Epithelial cell of proximal tubule (primary cell): ENCODE measurements at places on chromosomes 16 and 17. TPM values are rescaled to one million over a fixed set of nuclear protein-coding genes. Genes with fewer than 3 reads are reported as not detected.
A peak's percentile ranks its signal among the peaks of the same experiment; 100 is the strongest.

- DNase-seq = no peak
These were observed 92.4 kb downstream of the DNAH9 start for GRCh38 chr17:11690681-11691080.

GRCh38 chr16:50532576-50532975 lies 15.6 kb upstream of the NKD1 start:
- no peak for DNase-seq

GRCh38 chr17:30965686-30966085 lies 5.2 kb upstream of the RNF135 start:
- no peak for DNase-seq

GRCh38 chr16:6728381-6728780 lies 604.3 kb upstream of the RBFOX1 start:
- DNase-seq = no peak

- DNase-seq = peak; percentile 71
These were observed 10.3 kb upstream of the IRF8 start for GRCh38 chr16:85888405-85889331.

CMIP gene
- total RNA-seq = 13.6 and 19.1 TPM in 2 replicates

DNA sequence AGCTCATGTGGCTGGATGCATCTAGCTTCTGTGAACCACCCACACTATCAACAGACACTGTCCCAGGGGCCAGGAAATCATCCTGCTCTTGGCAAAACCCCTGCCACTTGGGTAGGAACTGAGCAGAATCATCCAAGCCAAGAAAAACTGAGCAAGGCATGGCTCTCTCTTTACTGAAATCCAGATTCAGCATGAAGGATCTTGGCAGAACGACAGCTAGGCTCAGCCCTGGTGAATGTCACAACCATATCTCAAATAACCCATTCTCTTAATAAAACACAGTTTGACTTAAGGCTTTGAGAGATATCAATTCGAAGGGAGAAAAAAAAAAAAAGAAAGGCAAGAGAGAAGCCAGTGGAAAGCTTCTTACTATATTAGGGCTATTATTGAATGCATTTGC lies 72.2 kb downstream of the MAF start:
- DNase-seq = no peak

DNA sequence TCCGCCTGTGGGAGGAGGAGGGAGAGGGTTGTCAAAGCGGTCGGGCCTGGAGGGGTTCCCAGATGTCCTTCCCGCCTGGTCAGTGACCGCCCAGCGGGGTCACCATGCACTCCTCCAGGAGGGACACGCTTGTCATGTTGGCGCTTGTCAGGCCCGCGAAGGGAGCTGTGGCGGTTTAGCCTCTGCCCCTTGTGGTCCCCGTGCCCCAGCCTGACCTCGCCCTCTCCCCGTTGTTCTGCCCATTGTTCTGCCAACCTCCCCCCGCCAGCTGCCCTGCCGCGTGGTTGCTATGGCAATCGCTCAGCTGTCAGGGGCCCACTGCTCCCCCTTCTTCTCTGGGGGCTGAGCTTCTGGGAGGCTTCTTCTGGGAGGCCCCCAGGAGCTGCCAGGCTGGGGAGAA lies 146.4 kb upstream of the CIBAR2 start:
- no peak for DNase-seq

- DNase-seq = no peak
These were observed 385.2 kb upstream of the ZFHX3 start for GRCh38 chr16:73432850-73433730.

DNA sequence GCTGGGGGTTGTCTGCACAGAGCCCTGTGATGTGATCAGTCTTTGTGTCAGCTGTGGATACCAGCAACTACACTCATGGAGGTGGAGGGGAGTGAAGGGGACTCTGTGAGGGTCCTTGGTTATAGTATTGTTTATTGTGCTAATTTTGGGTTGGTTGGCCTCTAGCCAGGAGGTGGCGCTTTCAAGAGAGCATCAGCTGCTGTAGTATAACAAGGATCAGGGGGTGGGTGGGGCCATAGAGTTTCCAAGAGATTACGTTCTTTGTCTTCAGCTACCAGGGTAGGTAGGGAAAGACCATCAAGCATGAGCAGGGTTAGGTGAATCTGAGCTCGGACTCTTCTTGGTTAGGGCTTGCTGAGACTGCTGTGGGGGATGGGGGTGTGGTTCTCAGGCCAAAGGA lies 97.1 kb upstream of the HS3ST3A1 start:
- no peak for DNase-seq

C17orf107 gene
- 1.3 and 1.4 TPM in 2 replicates for total RNA-seq

GRCh38 chr17:74118504-74118903 lies 85.0 kb upstream of the RPL38 start:
- no peak for DNase-seq

DNA sequence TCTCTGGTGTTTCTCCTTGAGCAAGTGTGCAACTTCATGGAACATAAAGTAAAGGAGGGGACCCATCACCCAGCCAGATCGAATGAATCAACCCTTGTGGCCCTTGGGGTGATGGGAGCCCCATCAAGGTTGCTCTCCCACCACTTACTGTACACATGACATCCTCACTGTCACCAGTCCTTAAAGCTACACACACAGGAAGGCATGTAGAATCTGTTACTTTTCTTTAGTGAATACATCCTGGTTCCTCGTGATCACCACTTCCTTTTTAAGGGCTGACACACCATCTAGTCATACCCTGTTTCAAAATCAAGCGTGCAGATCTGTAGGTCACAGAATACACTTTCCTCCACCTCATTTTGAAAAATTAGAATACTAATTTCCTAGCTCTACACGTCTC lies 22.6 kb upstream of the MPHOSPH6 start:
- peak; percentile 33 for DNase-seq

- DNase-seq = no peak
These were observed 7.2 kb downstream of the RASL10B start for GRCh38 chr17:35738519-35739133.

CCL7 gene
- total RNA-seq = 0.17 TPM in 1 of 2 replicates, not detected in the other

- no peak for DNase-seq
These were observed 139.7 kb upstream of the CIBAR2 start for GRCh38 chr16:85252014-85252413.

WNK4 gene
- 2.3 and 11.3 TPM in 2 replicates for total RNA-seq

CAPNS2 gene
- total RNA-seq = not detected in 2 replicates

SLC47A1 gene
- total RNA-seq = 0.52 and 1.7 TPM in 2 replicates

- DNase-seq = no peak
These were observed 15.9 kb downstream of the HASPIN start for GRCh38 chr17:3739422-3740124.

DNA sequence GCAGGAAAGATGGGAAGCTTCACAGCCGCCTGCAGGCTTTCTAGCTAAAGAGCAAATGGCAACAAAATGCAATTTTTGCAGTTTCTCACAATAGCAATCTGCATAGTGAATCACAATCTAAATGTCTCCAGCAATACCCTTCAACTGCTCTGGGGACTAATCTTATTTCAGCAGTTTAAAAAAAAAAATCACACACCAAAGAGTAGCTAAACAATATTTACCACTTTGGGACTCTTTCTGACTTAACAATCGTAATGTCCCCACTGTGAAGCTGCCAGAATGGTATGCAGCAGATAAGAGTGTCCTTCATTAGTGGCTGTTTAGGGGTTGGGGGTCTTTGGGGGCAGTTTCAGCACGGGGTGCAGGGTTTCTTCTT lies 9.8 kb downstream of the CPPED1 start:
- DNase-seq = no peak

GRCh38 chr17:81990836-81991683 lies 13.6 kb downstream of the ASPSCR1 start:
- no peak for DNase-seq

DNA sequence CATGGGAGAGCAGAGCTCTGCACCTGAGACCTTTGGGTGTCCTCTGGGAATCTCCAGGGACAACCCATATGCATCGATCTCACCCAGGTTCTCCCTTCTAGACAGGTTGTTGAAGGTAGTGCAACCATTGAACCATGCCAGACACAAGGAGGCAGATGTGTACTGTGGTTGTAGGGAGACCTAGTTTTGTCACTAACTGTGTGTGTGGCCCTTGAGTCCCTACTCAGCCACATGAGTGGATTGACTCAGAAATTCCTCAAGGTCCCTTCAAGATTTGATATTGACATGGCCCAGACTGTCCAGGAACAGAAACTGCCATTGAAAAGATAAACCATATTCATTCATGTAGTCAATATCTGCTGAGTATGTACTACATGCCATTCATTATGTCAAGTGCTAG lies 396.4 kb upstream of the CCL2 start:
- DNase-seq = no peak

DNA sequence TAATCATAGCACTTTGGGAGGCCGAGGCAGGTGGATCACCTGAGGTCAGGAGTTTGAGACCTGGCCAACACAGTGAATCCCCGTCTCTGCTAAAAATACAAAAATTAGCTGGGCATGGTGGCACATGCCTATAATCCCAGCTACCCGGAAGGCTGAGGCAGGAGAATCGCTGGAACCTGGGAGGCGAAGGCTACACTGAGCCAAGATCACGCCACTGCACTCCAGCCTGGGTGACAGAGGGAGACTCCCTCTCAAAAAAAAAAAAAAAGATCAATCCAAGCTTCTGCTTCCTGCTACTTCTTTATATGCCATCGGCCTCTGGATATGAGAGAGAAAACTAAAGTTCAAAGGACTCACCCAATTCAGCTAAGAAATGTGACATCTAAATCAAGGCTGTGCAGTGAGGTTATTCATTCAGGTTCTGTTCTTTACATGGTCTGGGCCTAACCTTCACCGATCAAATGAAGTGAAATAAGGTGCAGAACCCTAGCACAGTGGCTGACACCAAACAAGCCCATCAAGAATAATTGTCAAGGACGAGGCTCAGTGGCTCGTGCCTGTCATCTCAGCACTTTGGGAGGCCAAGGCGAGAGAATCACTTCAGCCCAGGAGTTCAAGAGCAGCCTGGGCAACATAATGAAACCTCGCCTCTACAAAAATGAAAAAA lies 25.6 kb downstream of the ZP2 start:
- DNase-seq = no peak

VEZF1 gene
- total RNA-seq = 54.6 and 64.0 TPM in 2 replicates

CX3CL1 gene
- 6.4 and 13.5 TPM in 2 replicates for total RNA-seq

DNA sequence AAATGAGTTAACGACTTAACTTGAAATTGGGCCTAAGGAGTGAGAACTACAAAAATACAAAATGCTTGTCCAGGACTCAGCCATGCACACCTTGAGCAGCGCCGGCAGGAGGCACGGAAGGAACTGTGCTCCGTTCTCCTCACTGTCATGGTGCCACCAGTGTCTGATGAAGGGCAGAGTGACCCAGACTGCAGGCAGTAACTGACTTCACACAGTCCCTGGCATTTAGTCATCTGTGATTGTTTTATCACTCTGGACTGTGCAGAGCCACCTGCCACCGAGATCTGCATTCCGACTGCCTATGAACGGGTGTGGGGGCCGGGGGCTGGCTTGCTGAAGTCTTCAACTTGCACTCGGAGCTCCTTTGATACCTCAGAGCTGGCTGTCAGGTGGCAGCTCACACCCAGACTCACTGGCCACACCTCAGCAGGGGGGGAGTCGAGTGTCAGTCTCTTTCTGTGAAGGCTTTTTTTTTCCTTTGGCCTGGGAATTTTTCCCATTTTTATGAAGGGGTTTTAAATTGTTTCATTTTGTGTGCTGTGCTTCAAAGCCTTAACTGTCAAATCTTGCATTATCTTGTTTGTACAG lies 20.2 kb upstream of the ENDOV start:
- DNase-seq = no peak

- DNase-seq = no peak
These were observed at the start of gene NOD2 for GRCh38 chr16:50692999-50693781. NOD2 (plus strand) TSS chr16:50693606; CDS start chr16:50699496, 5,890 bp downstream.

GRCh38 chr16:183005-183404 lies 2.7 kb downstream of the HBQ1 start:
- no peak for DNase-seq

CCDC154 gene
- not detected in 2 replicates for total RNA-seq

GRCh38 chr16:88317613-88317965 lies 65.2 kb upstream of the ZNF469 start:
- DNase-seq = no peak

DNA sequence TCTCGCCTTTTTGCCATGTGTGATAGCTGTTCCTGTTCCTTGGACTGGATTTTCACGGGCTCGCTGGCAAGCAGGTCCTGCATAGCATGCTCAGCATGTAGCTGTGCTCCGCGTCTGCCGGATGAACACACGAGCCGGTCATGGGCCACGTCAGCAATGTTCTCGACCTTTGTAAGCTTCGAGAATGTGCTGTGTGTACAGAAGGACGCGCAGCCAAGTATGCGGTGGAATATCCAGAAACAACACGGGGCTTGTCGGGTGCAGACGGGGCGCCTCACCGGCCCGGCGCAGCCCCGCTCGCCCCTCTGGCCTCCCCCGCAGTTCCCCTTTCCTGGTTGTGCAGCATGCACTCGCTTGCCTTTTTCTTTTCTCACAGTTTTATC lies 42.2 kb downstream of the RPTOR start:
- DNase-seq = no peak
